ENCODE measurements at places on chromosomes 2 and 18. TPM values are rescaled to one million over a fixed set of nuclear protein-coding genes. Genes with fewer than 3 reads are reported as not detected.

DNA sequence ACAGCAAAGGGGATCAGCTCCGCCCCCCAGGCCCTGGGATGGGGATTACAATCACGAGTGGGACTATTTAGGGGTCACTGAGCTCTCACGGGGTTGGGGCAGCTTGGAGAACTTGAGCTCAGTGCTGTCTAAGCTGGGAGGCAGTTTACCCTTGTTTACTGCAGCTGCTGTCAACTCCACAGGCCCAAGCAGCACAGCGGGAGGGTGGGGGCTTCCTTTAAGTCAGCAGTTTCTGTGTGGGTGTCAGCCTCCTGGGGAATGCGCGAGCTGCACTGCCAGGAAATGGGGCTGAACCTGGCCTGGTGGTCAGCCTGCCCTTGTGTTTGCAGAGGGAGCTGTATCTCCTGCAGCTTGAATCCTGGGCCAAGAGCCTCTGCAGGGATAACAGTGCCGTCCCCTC, 29.8 kb downstream of the TOGARAM2 start:
- DNase-seq, result peak; percentile 66

GRCh38 chr18:55214534-55214933, 255.3 kb upstream of the CCDC68 start:
- no peak for DNase-seq

DNA sequence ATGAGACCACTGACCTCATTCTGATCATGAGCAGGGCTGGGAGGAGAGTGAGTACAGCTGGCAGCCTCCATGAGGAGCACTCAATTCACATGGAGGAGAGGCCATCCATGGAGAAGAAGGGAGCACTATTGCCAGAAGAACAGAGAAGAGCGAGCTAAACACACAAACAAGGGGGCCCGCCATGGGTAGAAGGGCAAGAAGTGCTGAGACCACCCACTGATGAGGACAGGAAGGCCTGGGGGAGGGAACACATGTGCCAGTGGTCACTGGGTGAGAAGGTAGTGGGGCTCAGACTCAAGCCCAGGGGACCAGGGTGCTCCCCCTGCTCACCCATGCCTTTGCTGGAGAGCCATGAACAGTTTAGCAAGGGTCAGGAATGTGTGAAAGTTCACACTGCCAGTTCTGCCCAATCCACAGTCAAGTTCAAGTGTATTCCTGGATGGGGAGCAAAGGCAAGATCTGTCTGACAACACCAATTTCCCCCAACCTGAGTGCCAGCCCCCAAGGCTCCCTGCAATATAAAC, 57.7 kb downstream of the TTC32 start:
- no peak for DNase-seq

- DNase-seq, result peak; percentile 26
Observed at GRCh38 chr18:63539904-63540510, 2.2 kb upstream of the SERPINB12 start.

GRCh38 chr2:132774189-132774588, 104.2 kb upstream of the LYPD1 start:
- no peak for DNase-seq

- DNase-seq, result peak; percentile 65
Observed at GRCh38 chr18:59881728-59882656, 17.8 kb upstream of the PMAIP1 start.

Gene ABCA12
- total RNA-seq, result 2.4 TPM

Gene CRYBA2
- not detected for total RNA-seq

Gene ST8SIA5
- 3.6 TPM for total RNA-seq

Gene CCDC68
- 7.0 TPM for total RNA-seq

Gene RNF138
- total RNA-seq, result 19.3 TPM
